ENCODE measurements at places on chromosomes 13 and 19.

- no peak for DNase-seq
These were observed 68.4 kb downstream of the ALOX5AP start for GRCh38 chr13:30803749-30804148.

- no peak for DNase-seq
These were observed 360.9 kb downstream of the FGF9 start for GRCh38 chr13:22031702-22032286.

GRCh38 chr19:55801416-55801815, 30.4 kb downstream of the NLRP11 start:
- DNase-seq: no peak

- no peak for DNase-seq
These were observed 9.9 kb upstream of the CALM3 start for GRCh38 chr19:46591254-46591653.

- no peak for DNase-seq
These were observed 98.0 kb downstream of the PRR20E start for GRCh38 chr13:57264965-57265364.

DNA sequence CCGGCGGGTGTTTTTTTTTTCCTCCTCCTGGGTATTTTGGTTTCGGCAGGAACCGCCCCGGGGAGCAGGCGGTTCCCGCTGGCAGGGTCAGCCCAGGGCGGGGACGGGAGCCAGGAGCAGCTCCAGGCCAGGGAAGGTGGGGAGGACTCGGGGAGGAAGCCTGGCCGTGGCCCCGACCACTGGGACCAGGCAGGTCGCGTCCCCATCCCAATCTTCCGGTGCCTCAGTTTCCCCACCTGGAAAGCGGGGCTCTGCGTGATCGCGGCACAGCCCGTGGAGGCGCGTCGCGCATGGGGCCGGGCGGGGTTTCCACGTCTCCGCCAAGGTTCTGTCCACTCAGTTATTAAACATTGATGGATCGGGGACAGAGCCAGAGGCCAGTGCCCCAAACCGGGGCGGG, 34.8 kb downstream of the IL12RB1 start:
- DNase-seq: no peak

DNA sequence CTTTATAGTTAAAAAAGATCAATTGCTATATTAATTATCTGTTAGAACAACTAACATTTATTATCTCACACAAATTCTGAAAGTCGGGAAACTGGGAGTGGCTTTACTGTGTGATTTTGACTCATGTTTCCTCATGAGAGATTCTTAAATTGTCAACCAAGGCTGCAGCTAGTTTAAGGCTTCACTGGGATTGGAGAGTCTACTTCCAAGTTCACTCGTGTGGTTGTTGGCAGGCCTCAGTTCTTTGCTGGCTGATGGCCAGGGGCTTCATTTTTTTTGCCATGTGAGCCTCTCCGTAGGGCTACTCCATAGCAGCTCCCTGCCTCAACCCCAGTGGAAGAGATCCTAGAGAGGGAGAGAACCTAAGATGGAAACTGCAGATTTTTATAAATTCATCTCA, 24.5 kb upstream of the LPAR6 start:
- DNase-seq: no peak

DNA sequence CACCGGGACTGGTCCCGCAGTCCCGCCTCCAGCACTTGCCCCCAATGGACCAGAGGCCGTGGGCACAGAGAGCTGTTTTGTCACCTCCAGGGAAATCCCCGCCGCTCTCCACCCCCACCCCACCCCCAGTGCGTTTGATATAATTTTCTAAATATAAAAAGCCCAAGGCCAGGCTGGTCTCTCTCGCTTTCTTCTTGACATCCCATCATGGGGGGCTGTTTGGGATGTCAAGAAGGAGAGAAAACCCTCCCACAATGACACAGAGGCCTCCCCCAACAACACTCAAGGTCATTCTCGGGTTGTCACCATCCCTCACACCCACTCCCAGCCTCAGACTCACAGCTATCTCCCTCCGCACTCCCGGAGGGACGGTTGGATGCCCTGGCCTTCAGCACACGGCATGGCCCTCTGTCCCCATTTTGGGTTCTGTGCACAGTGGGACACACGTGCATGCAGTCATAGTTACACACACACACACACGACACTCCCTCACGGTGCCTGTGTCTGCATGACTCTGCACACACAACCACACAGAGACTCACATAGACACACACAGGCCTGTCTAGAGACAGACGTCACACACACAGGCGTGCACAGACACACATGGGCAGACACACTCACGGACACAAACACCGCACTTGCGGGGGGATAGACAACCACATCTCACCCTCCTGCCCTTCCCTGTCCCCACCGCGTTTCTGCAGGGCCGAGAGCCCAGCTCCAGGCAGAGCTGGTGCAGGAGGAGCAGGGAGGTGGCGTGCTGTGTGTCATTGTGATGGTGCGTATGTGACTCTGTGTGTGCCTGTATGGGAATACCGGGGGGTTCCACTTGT, 4.8 kb upstream of the NFIC start:
- no peak for DNase-seq

DNA sequence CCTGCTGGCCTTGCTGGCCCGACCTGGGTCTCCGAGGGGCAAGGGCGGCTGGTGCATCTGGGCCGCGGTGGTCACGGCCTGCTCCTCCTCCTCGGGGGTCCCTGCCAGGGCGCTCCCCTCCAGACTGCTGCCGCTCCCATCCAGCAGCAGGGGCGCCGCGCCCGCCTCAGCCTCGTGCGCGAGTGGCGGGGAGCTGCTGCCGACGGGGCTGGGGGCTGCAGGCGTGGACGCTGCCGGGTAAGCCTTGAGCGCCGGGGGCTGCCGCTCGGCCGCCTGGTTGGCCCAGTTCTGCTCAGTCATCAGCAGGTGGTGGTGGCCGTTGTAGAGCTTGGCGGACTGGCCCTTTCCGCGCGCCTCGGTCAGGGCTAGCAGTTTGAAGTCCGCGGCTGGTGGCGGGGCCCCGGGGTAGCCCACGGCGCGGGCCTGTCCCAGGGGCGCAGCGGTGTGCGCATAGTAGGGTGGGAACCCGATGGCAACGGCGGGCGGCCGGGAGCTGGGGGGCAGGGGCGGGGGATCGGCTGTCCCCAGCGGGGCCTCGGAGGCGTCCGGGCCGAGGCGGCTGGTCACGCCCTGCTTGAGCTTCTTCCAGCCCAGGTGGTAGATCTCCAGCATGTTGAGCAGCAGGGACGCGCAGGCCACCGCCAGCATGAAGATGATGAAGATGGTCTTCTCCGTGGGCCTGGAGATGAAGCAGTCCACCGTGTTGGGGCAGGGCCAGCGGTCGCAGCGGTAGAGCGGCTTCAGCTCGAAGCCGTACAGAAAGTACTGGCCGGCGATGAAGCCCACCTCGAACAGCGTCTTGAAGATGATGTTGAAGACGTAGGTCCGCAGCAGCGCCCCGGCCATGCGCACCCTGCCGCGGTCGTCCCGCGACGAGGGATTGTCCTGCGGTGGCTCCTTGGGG, 18.6 kb downstream of the GJA3 start:
- no peak for DNase-seq

DNA sequence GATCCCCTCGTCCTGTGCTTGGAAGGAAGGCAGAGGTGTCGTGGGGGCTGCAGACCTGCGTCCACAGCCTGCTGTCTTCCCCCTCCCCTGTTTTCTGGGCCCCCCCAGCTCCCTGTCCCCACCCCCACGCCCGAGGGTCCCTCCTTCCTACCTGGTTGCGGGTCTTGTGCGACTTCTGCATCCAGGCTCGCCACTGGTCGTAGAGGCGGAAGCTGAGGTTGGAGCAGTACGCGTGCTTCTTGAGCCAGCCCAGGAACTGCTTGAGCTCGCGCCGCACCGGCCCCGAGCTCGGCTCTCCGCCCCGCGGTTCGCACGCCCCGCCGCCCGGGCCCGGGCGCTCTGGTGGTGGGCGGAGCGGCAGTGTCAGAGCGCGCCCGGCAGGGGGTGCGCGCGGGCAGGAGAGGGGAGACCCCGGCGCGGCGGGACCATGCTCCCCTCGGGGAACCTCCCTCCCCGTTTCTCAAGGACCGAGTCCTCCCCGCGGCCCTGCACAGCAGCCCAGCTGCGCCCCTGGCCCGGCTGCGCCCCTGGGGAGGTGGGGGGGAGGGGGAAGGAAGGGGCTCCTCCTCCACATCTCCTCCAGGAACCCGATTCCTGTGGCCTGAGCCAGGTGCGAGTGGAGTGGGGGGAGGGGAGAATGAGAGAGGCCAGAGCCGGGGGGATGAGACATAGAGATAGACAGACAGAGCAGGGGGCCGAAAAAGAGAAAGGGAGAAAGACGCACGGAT, 5.7 kb downstream of the REX1BD start:
- DNase-seq: peak; percentile 89

DNA sequence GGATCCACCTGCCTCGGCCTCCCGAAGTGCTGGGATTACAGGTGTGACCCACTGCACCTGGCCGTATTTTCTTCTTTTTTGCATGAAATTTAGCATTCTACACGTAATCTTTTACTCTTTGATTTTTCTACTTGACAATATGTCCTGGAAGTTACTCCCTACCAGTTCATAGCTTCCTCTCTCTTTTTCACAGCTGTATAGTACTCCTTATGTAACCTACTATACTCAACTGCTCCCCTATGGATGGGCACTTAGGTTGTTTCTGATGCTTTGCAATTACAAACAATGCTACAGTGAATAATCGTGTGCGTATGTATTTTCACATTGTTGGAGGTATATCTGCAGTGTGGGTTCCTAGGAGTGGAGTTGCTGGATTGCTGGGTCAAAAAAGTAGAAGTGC, 90.5 kb upstream of the FARP1 start:
- DNase-seq: no peak

- DNase-seq: no peak
These were observed 321.9 kb downstream of the FOXO1 start for GRCh38 chr13:40344270-40345148.

DNA sequence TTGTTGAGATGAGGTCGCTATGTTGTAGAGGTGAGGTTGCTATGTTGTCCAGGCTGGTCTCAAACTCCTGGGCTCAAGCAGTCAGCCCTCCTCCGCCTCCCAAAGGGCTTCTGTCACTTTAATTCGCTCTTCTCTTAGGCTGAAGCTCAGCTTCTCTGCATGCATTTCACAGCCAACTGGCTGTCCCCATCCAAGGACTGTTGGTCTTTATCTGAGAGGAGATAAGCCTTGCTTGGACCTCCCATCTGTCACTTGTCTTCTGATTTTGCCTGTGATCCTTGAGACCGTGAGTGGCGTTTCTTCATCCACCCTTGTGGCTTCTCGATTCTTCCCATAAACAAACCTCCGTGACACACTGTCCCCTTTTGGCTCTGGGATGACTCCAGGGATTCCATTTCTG, 24.4 kb downstream of the CERS1 start:
- DNase-seq: no peak

DNA sequence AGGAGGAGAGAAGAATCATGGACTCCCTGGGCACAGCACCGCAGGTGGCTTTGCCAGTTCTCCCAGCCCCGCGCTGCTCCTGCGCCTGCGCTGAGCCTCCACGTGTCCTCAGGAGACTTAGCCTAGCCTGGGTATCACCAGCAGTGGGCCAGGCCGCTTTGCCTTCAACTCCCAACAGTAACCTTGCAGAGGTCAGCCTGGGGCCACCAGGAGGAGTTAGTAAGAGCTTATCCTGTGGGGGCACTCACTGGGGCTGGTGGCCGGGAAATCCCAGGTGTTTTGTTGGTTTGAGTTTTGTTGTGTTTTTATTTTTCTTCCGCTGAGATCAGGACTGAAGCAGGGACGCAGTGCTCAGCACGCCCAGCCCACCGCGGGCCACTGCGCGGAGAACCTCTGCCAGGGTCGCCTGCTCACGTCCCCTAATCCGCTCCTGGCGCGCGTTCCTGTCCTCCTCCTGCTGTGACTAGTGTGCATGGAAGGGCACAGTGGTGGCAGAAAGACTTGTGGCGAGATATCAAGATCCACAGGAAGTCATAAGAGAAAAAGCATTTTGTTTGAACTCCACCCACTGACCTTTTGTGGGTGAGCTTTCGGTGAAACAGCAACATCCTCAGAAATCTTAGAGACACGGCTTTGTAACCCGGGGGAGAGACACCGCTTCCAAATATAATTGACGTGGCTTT, 207.4 kb upstream of the RFC3 start:
- no peak for DNase-seq

- no peak for DNase-seq
These were observed 375.8 kb upstream of the TSHZ3 start for GRCh38 chr19:31725051-31725450.

GRCh38 chr19:19487077-19487949, 28.0 kb downstream of the TSSK6 start:
- no peak for DNase-seq

- DNase-seq: peak; percentile 14
These were observed 7.1 kb upstream of the KLK5 start for GRCh38 chr19:50959731-50960500.

DNA sequence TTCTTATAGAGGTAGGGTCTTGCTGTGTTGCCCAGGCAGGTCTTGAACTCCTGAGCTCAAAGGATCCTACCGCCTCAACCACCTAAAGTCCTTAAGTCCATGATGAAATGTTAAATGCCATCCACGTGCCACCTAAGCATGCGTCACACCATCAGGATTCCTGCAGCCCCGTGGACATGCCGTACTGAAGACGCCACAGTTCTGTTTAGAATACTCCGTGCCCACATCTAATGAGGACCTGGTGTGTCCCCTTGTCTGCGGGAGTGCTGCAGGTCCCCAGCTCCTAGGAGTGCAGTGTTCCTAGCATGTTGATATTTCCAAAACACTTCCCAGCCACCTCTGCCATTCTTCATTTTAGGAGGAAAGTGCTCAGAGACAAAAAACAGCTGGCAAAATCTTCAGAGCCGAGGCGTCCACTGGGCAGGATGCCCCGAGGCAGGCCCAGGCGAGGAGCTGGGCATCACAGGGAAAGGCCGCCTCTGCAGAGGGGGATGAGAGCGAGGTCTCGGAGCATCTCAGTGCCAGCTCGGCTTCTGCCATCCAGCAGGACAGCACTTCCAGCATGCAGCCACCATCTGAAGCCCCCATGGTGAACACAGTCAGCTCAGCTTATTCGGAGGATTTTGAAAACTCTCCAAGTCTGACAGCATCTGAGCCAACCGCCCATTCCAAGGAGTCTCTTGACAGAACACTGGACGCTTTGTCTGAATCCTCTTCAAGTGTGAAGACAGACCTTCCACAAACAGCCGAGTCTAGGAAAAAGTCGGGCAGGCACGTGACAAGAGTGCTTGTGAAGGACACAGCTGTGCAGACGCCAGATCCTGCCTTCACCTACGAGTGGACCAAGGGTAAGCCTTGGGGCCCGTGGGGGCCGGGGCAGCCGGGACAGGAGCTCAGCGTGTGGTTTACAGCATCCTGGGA, 13.2 kb downstream of the C19orf44 start:
- DNase-seq: no peak

GRCh38 chr13:110330491-110331011, 23.5 kb downstream of the COL4A2 start:
- no peak for DNase-seq

DNA sequence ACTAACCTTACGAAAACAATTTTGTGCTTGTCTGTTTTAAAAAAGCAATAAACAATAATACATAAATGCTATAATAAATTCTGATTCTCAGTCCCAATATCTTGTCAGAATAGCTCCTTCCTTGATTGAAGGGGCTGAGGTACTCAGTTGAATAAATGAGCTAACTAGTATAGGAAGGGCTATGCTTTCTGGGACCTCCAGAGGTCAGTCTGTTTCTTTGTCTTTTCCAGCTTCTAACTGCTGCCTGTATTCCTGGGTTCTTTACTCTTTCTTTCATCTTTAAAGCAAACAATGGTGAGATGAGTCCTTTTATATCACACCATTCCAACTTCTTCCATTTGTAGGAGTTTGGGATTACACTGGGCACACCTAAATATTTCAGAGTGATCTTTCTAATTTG, 1297.0 kb upstream of the ATXN8OS start:
- DNase-seq: peak; percentile 23

Measured in NAMALWA (cell line).